ENCODE measurements at places on chromosomes 5 and 9.

GRCh38 chr5:139709582-139710318, 61.6 kb downstream of the CXXC5 start:
- no peak for DNase-seq

DNA sequence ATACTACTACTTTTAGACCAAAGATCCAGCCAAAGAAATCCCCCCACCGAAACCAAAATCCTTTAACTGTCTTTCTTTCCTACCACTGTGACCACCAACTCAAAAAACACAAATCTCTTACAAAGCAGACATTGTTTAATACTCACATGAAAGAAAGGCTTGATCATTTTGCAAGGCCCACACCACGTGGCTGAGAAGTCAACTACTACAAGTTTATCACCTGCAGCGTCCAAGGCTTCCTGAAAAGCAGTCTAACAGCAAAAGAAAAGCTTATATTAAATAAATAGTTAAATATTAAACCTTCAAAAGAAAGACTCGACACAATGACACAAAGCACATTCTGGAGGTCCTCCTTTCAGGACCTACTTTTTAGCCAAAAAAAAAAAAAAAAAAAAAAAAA, 5.1 kb downstream of the TXN start:
- DNase-seq = no peak

DNA sequence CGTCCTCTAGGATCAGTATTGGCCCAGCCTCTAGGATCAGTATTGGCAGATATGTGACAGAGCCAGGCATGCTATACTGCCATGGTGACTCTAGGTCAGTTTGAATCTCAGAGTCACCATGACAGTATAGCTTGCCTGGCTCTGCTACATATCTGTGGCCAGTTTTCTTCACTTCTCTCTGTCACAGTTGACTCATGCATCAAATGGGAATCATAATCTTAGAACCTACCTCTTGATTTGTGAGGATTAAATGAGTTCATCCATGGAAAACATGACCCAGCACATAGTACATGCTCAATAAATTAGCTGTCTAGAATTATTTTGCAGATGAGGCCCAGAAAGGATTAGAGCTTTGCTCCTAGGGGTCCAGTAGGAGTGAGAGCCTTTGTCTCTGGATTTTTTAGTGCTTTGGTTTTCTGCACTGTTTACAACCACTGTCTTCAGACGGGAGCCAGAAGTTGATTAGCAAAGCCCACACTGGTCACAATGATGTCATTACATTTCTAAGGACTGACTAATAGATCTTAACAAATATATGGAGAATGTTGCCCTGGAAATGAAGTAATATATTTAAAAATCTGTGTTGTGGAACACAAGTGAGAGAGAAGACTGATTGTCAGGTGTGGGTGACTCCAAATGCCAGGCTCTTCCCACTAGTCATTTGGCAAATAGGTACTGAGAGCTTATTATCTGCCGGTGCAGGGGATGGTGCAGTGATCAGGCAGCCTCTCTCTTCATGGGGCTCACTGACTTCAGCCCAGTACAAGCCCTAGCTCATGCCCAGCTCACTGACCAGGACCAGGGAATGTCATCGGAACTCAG, 76.0 kb downstream of the COL15A1 start:
- no peak for DNase-seq

DNA sequence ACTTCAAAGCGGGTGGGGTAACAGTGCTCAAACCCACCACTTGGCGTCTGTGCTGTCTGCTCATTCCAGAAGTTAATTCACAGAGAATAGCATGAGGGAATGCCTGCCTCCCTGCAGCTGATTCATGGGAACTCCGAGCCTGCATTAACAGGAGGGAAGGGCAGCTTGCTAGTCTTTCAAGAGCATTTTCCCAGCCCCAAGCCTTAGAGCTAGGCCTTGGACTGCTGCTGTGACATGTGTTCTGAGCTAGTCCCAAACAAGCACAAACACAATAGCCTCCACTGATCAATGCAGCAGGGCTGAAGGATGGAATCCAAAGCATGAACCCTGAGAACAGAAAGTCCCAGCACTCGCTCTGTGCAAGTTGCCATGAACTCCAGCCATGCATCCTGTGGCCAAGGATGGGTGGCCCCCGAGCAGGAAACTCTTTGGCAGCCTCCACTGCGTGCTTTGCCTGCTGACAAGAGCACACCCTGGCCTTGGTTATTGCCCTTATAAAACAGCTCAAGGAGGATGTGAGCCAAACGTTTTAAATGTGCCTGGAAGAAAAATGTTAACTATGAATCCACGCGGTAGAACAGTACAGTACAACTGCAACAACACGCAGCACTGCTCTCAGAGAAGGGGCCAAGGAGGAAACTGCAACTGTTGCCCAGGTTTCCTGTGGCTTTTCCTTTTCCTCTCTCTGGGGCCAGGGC, 653.1 kb upstream of the KLF4 start:
- DNase-seq = no peak

- no peak for DNase-seq
These were observed 21.1 kb upstream of the CARTPT start for GRCh38 chr5:71697967-71698366.
